ENCODE measurements at places on chromosomes 12 and 14. TPM values are rescaled to one million over a fixed set of nuclear protein-coding genes. Genes with fewer than 3 reads are reported as not detected.

The EP400 gene
- 10.1 TPM for total RNA-seq

The VRTN gene
- total RNA-seq, result not detected

The LRP1 gene
- total RNA-seq, result 769 TPM

The RSRC2 gene
- total RNA-seq, result 45.2 TPM

The MYF6 gene
- not detected for total RNA-seq

The P2RX2 gene
- not detected for total RNA-seq

The KRT6C gene
- total RNA-seq, result not detected

The TMPO gene
- 93.8 TPM for total RNA-seq

The GCH1 gene
- total RNA-seq, result 1.6 TPM

The ACSS3 gene
- 8.9 TPM for total RNA-seq

The CD163 gene
- total RNA-seq, result not detected

The COCH gene
- not detected for total RNA-seq

The CYP46A1 gene
- 0.09 TPM for total RNA-seq

The NRL gene
- 0.69 TPM for total RNA-seq

The CLEC9A gene
- total RNA-seq, result 0.30 TPM

The ZDHHC22 gene
- total RNA-seq, result not detected

The ARG2 gene
- 4.6 TPM for total RNA-seq

The AJUBA gene
- total RNA-seq, result 57.9 TPM

The ENDOU gene
- total RNA-seq, result 0.14 TPM

The SOAT2 gene
- total RNA-seq, result not detected

The CD163L1 gene
- 0.46 TPM for total RNA-seq

The PAH gene
- total RNA-seq, result not detected

The SMIM41 gene
- total RNA-seq, result 0.23 TPM

The ABCD2 gene
- total RNA-seq, result 0.30 TPM

The MYH6 gene
- total RNA-seq, result not detected

The SDSL gene
- total RNA-seq, result 7.5 TPM

The OTOGL gene
- under 0.01 TPM for total RNA-seq

The ALDH1L2 gene
- total RNA-seq, result 80.1 TPM

The PLA2G1B gene
- total RNA-seq, result not detected

Measured in smooth muscle cell of the umbilical artery (primary cell).